ENCODE measurements at places on chromosomes 4 and X.

GRCh38 chr4:87510747-87511146, 18.4 kb downstream of the SPARCL1 start:
- DNase-seq: no peak

DNA sequence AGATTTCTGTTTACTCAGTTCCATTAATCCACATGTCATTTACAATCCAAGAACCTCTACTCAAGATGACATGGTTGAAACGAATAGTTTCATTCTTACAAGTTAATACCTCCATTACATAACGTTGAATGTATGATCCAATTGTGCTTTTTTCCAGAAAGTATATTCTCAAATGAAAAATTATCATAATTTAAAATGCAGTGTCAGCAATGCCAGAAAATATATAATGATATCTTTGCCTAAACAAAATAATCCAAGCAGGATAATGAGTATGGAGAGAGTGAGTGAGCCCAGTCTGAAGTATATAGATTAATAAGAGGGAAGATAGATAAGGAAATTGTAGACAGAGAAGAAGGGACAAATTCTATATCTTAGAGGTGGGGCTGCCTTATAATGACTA, 505.0 kb downstream of the CENPC start:
- no peak for DNase-seq

DNA sequence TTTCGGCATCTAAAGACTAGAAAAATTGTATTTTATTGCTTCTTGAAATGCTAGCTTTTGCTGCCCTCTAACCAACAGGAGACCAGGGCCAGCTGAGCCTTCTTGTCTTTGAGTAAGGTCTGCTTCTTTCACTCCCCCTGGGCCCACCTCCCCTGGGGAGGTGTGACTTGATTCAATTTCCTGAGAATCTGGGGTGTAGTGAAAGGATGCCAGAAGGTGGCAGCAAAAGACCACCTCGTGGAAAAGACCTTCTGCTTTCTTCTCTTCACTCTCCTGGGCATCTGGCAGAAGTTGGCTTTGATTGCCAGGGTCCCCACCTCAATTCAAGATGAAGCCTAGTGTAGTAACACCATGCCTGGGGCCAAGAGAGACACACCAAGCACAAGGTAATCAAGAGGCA, 96.5 kb upstream of the MAOA start:
- DNase-seq: no peak

DNA sequence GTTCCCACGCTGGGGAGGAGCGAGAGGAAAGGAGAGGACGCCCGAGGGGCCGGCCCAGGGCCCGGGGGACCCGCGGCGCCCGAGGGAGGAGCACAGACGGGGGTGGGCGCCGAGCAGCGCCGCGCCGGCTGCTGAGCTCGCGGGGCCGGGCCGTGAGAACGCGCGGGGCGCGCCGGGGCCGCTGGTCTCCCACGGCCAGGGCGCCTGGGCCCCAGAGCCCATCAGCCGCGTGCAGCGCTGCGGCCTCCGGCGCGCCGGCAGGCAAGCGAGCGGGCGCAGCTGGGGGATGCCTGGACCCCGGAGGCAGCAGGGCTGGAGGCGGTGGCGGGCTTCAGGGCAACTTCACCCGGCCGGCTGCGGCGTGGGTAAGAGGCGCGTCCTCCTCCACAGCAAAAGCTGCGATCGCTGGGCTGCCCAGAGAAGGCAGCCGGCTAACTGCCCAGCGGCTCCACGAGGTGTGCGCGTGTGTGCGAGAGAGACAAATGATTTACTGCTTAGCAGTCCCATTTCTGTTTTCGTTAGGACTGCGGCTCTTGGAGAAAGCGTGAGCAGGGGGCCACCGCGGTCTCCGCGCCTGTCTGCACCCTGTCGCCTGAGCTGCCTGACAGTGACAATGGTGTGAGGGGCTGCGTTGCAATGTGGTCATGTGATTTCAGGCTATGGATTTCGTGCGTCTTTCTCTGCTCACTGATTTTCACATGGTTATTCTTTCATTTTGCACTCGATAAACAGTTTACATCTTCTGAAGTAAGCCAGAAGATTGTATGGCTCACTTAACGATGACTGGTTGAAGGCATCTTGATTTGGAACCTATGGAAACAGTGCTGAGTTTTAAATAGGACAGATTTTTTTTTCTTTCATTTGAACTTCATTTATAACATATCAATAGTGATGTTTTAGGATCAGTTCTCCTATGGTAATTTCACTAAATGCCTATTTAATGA, 1.2 kb downstream of the GUCY1A1 start:
- no peak for DNase-seq

- no peak for DNase-seq
These were observed 131.6 kb downstream of the ARHGAP24 start for GRCh38 chr4:85606505-85606904.

DNA sequence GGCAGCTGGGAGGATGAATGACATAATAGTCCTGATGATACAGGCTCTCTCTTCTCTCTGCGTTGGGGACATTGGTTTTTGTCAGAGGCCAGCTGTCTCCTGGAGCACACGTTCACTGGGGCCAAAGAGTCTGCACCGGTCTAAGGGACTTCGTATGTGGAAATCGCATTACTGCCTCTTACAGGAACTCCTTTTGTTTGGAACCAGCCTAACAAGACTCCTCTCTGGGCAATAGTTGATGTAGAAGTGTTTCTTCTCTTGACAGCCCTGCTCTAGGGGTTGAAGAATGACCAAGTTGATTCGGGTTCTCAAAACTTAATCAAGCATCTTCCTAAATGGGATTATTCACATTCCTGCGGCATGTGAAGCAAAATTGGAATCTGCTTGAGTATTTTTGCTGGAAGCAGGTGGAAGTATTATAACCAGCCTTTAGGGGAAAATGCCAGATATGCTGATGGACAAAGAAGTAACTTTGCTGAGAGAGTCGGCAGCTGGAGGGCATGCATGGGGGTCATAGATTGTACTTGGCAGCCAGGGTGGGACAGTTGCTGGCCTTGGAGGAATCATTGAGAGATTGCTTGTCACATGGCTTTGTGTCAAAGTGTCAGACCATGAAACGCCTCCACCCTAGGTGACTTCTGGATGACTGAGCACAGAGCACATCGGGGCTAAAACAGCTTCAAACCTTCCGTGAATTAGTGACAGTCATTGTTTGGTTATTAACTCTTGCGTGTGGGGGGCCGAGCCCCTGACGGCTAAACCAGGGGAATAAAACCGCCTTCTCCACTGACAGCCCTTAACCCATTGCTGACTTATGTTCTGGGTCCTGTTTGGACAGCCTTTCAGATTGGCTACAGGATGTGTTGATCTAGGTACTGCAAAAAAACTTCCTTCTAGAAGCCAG, 34.4 kb upstream of the SLC34A2 start:
- DNase-seq: no peak

- no peak for DNase-seq
These were observed 23.0 kb upstream of the DHX15 start for GRCh38 chr4:24607334-24607733.

DNA sequence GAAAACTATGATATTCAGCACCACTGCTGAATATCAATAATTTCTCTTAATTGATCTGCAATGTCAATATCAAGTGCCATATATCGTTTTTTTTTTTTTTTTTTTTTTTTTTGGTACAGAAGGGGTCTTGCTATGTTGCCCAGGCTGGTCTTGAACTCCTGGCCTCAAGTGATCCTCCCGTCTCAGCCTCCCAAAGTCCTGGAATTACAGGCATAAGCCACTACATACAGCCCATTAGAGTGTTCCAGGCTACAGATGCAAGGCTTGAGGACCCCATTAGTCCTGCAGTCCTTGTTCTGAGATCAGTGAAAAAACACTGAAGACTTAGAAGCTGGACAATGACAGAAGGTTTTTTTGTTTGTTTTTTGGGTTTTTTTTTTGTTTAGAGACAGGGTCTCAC, 48.3 kb downstream of the PPP3CA start:
- DNase-seq: no peak

GRCh38 chr4:4995103-4995907, 24.0 kb downstream of the CYTL1 start:
- DNase-seq: no peak

- peak; percentile 52 for DNase-seq
These were observed 169.0 kb downstream of the CORIN start for GRCh38 chr4:47668810-47669408.

DNA sequence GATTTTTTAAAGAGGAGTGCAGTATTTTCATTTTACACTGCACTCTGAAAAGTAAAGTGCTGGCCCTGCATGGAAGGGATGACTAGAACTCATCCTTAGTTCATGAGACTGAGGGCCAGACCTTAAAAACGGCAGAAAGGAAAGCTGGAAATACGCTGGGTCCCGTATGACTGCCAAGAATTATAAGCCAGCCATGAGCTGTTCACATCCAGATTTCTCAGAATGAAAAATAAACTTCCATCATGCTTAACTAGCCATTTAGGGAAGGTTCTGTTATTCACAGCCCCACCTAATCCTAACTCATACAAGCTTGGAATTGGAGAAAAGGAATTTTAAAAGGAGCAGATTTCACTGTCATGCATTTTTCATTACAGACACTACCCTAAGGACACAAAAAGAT, 894.4 kb downstream of the FAT4 start:
- no peak for DNase-seq

DNA sequence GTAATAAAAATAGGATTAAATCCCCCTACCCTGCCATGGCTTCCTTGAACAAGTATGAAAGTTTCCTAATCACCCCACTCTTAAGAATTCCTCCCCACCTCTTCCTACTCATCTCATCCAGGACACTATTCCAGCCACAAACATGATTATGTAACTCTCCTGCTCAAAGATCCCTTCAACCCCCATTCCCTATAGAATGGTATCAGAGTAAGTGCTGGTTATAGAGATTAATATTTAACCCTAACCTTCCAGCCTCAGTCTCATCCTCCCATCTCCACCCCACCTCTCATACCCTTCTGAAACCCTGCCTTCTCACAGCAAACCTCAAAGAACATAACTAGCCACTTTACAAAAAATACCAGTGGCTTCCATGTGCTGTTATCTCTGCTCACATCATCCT, 155.1 kb downstream of the PPP3CA start:
- no peak for DNase-seq

DNA sequence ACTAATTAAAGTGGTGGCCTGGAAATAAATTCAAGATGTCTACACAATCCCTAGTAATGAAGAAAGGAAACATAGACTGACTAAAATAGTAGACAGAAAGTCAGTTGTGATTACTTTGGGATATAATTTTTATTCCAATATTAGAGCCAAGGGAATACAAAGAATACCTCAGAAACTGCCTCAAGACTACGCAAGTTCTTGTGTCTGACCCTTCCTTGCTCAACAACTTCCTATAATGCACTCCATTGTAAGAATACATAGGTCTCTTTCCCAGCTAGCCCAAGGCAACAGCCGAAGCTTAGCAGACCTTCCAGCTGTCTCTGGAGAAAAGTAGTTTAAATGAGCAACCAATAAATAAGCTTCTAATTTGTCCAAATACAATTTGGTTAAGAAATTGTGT, 315.9 kb downstream of the IQCM start:
- DNase-seq: no peak

GRCh38 chr4:602559-602942, 22.8 kb upstream of the PDE6B start:
- DNase-seq: no peak

DNA sequence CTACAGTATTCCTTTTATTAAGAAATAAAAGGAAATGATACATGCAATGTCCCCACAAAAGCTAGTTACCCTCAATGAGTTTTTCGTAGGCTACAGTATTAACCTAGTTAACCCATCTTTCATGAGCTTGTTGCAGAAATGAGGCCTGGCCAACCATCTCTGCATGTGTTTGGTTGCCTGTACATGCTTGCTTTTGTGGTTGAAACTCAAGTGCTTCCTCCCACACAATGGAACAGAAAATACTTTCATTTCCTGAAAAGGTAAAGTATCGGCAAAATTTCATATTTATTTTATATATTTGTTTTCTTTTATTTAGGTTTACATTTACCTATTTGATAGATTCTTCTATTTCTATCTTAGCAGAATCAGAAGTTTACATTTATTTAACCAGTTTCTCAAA, 214.6 kb upstream of the FAM241A start:
- no peak for DNase-seq

- DNase-seq: peak; percentile 84
These were observed 812.1 kb upstream of the INTU start for GRCh38 chr4:126820631-126821030.

GRCh38 chrX:87727620-87728019, 210.0 kb downstream of the KLHL4 start:
- no peak for DNase-seq

DNA sequence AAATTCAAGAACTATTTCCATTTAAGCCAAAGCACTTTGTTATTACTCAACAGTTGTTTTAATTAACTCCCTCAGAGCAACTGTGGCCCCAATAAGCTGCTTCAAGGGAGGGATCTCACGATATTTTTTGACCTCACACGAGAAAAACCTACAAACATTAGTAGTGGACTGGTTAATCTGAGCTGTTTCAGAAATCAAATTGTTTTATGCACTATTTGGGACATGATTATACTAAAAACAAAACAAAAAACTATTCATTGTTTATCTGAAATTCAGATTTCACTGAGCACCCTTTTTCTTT, 74.3 kb downstream of the DCHS2 start:
- DNase-seq: no peak

- DNase-seq: no peak
These were observed 87.5 kb downstream of the TRAPPC11 start for GRCh38 chr4:183746305-183747229.

DNA sequence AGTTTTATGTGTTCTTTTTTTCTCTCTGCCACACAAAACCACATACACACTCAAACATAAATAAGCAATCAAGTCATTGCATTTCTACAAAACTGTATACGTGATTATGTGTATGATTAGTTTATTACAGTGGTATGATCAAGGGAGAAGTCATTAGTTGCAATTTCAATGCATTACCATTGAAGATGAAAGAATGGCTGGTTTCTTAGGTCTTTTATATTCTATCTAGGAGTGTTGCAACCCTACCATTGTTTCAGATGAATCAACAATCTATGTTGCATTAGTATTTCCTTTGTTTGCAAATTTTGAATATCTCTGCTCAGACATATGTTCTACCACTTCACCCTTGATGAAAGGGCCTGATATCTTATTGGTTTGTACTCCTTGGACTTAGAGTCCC, 6.8 kb downstream of the ANXA3 start:
- DNase-seq: no peak

GRCh38 chr4:113209153-113209552, 159.7 kb downstream of the ANK2 start:
- DNase-seq: no peak

GRCh38 chr4:68803013-68803412, 12.8 kb upstream of the UGT2B10 start:
- no peak for DNase-seq

DNA sequence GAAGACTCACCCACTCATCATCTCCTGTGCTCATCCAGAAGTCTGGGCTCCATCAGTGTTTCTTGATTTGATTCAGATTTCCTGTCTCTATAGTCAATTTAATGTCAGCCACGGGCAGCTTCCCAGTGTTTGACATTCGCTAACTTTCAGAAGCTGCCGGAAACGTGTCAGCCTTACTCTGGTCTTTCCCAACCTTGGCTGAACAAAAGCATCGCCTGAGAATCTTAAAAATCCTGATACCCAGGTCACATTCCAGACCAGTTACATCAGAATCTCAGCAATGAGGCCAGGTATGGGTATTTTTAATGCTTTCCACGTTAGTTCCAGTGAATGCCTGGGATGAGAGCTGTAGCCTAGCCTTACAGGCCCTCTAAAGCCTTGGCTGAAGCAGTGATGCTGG, 233.8 kb downstream of the FRMPD4 start:
- no peak for DNase-seq

Measured in SK-N-MC (cell line).